ENCODE measurements at places on chromosomes 1 and 21.

- peaks cover 37% of the 10 kb centered on the region for H3K4me1 ChIP-seq
- peak overlapping the region; percentile 76 for H3K27ac ChIP-seq
- no peaks in the 10 kb centered on the region for H3K36me3 ChIP-seq
- peak overlapping the region; percentile 42 for H3K4me3 ChIP-seq
- no peak for DNase-seq
- H3K27me3 ChIP-seq, result no peaks in the 10 kb centered on the region
These were observed 220.1 kb downstream of the ST6GALNAC3 start for GRCh38 chr1:76294482-76295194.

DNA sequence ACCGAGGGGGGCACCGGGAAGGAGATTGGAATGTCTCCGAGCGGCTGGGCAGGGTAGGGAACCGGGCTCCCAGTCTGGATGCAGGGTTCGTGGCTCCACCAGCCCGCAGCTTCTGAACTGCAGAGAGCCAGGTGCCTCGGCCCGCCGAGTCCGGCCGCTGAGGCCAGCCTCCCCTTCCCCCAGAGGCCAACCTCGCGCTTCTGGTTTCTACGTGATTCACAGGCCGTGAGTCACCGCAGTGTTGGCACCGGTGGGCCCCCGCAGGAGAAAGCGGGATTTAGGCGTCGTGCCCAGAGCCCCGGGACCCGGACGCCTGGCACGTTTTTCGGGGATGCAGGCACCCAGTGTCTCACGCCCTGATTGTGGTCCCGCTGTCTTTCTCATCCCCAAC lies 458 bp downstream of the CRABP2 start:
- peaks cover 28% of the 10 kb centered on the region for H3K4me1 ChIP-seq
- peak overlapping the region; percentile 62 for H3K4me3 ChIP-seq
- peaks cover 33% of the 10 kb centered on the region for H3K27me3 ChIP-seq
- DNase-seq, result peak; percentile 56
- H3K27ac ChIP-seq, result no peak overlapping the region

GRCh38 chr1:216907100-216907499 lies 183.9 kb upstream of the ESRRG start:
- no peak for DNase-seq
- no peaks in the 10 kb centered on the region for H3K27me3 ChIP-seq
- no peaks in the 10 kb centered on the region for H3K36me3 ChIP-seq
- H3K27ac ChIP-seq, result no peak overlapping the region
- no peak overlapping the region for H3K4me3 ChIP-seq
- H3K4me1 ChIP-seq, result no peaks in the 10 kb centered on the region

- no peak overlapping the region for H3K4me3 ChIP-seq
- H3K27ac ChIP-seq, result no peak overlapping the region
- H3K27me3 ChIP-seq, result peaks cover 8% of the 10 kb centered on the region
These were observed 27.2 kb upstream of the MGST3 start for GRCh38 chr1:165603810-165604209.

- H3K4me1 ChIP-seq, result peaks cover 31% of the 10 kb centered on the region
- no peak for DNase-seq
- H3K27ac ChIP-seq, result peak overlapping the region; percentile 54
- no peaks in the 10 kb centered on the region for H3K36me3 ChIP-seq
- peak overlapping the region; percentile 69 for H3K4me3 ChIP-seq
These were observed 810 bp upstream of the HLX start for GRCh38 chr1:220878191-220879075.

- no peak for DNase-seq
- H3K4me1 ChIP-seq, result peaks cover 28% of the 10 kb centered on the region
- peaks cover 5% of the 10 kb centered on the region for H3K36me3 ChIP-seq
- no peaks in the 10 kb centered on the region for H3K27me3 ChIP-seq
- H3K4me3 ChIP-seq, result no peak overlapping the region
These were observed 72.2 kb upstream of the LYST start for GRCh38 chr1:235938709-235939479.

- no peak overlapping the region for H3K4me3 ChIP-seq
- DNase-seq, result no peak
- peaks cover 7% of the 10 kb centered on the region for H3K4me1 ChIP-seq
- no peak overlapping the region for H3K27ac ChIP-seq
- no peaks in the 10 kb centered on the region for H3K27me3 ChIP-seq
- peaks cover 31% of the 10 kb centered on the region for H3K36me3 ChIP-seq
These were observed 31.2 kb downstream of the MACO1 start for GRCh38 chr1:25461849-25462248.

DNA sequence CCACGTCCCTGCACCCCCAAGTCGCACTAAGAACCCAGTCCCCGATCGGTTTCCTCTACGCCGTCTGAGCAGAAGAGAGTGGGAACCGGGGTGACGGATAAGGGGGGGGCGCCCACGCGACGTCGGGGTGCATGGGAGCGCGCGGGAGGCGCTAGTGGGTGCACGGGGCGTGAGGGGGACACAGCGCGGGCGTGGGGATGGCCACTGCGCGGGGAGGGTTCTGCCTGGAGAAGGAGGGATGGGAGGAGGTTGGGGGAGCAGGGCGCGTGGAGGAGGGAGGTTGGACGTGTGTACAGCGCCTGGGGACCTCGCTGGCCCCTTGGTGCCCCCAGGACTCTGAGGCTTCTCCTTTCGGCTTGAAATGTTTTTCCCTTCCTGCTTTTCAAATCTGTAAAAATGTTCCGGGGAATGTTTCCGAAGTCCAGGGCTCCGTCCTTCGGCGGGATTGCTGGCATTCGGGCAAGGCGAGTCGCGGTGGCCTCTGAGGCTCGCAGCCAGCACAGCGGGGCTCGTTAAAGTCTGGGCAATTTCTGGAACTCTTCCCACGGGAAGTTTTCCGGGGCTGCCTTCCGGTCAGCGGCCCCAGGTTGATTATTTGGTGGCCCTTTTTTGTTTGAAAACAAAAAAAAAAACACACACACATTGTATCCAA lies 13.1 kb downstream of the RNF220 start:
- no peak for DNase-seq
- H3K27me3 ChIP-seq, result peaks cover 47% of the 10 kb centered on the region
- no peaks in the 10 kb centered on the region for H3K36me3 ChIP-seq
- no peaks in the 10 kb centered on the region for H3K4me1 ChIP-seq

DNA sequence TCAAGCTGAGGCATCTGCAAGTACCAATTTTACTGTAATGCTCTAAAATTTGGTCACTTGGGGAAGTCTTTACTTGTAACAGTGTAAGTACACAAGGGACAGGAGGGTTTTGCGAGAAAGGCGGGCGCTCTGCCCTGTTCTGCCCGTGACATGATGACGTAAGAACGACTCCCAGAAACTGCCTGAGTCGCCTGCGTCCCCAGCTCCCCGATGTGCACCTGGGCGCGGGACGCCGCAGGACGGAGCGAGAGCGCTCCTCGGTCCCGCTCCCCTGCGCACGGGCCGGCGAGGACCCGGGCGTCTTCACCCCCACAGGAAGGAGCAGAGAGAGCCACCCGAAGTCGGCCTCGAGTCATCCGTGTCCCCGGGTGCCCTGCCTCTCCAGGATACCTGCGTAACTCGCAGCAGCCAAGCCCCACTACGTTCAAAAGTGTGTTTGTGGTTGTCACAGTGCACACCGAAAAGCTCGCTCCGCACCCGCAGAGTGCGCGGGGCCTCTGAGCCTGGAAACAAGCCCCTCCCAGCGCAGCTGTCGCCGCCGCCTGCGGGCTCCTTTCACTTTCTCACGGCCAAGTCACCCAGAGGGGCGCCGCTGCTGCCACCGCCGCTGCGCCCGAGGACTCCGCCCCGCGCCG lies 3.3 kb upstream of the ZBTB18 start:
- H3K27ac ChIP-seq, result peak overlapping the region; percentile 97
- peak overlapping the region; percentile 95 for H3K4me3 ChIP-seq
- H3K27me3 ChIP-seq, result no peaks in the 10 kb centered on the region
- H3K36me3 ChIP-seq, result no peaks in the 10 kb centered on the region

GRCh38 chr1:114269539-114269938 lies 115.9 kb upstream of the SYT6 start:
- H3K36me3 ChIP-seq, result no peaks in the 10 kb centered on the region
- no peak for DNase-seq
- no peak overlapping the region for H3K4me3 ChIP-seq
- no peaks in the 10 kb centered on the region for H3K4me1 ChIP-seq
- H3K27me3 ChIP-seq, result no peaks in the 10 kb centered on the region

GRCh38 chr21:40902299-40902698 lies 55.3 kb upstream of the DSCAM start:
- H3K36me3 ChIP-seq, result no peaks in the 10 kb centered on the region
- no peak overlapping the region for H3K27ac ChIP-seq
- peaks cover 6% of the 10 kb centered on the region for H3K27me3 ChIP-seq
- no peak for DNase-seq

DNA sequence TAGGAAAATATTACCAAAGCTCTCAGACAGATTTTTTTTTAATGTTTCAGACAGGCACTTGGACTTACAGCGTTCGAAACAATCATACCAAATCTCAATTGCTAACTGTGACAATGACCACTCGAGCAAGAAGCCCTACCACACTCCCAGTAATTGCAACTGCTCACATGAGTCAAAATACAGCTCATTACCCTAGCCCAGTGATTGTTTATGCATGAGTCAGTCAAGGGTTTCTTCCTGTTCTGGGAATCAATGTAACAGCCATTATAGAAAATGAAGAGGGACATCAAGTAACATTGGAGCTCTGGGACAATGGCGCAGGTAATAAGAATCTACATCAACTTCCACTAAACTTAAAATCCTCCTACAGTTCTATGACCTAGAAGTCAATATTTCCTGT lies 56.1 kb upstream of the SH3GLB1 start:
- no peaks in the 10 kb centered on the region for H3K4me1 ChIP-seq
- no peaks in the 10 kb centered on the region for H3K27me3 ChIP-seq
- H3K27ac ChIP-seq, result no peak overlapping the region
- no peak overlapping the region for H3K4me3 ChIP-seq
- no peak for DNase-seq

DNA sequence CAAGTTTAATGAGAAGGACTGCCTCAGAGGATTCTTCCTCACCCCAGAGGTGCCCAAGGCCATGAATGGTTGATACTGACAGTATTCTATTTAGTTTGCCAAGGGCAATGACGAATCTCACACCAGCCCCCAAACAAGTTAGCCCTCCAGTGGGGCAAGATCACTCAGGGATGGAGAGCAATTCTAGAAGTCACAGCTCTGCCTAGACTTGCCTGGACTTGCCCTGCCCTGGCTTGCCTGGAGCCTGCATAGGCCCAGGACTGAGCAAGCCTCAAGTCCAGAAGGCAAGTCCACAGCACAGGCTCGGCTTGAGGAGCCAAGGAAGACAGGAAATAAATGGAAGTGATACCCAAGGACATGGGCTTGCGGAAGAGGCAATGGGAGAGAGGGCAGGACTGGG lies 39.5 kb upstream of the RGS16 start:
- H3K27ac ChIP-seq, result no peak overlapping the region
- H3K4me3 ChIP-seq, result no peak overlapping the region
- H3K27me3 ChIP-seq, result peaks cover 10% of the 10 kb centered on the region
- no peak for DNase-seq
- H3K4me1 ChIP-seq, result no peaks in the 10 kb centered on the region

DNA sequence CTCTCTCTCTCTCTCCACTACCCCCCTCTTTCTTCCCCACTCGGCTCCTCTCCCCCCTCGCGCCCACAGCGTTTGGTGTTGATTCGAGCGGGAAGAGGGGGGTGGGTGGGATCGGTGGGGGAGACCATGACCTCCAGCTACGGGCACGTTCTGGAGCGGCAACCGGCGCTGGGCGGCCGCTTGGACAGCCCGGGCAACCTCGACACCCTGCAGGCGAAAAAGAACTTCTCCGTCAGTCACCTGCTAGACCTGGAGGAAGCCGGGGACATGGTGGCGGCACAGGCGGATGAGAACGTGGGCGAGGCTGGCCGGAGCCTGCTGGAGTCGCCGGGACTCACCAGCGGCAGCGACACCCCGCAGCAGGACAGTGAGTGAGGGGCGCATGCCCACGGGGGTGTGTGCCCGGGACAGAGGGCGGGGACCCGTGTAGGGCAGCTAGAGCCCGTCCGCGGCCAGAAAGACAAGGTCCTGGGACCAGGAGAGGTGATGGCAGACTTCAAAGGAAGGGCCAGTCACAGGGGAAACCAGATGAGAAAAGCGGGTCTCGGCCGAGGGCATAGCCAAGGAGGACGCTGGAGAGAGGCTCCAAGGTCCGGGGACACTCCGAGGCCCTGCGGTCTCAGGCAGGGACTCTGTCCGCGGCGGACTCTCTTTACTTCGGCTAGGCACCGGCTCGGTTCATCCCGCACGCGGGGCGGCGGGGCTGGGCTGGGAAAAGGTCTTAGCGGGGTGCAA lies at the start of gene PRRX1:
TSS of gene PRRX1 (plus strand) at position 39 of the 735 bp plus-strand sequence. CDS start at position 127, 88 bp downstream.
- peaks cover 30% of the 10 kb centered on the region for H3K4me1 ChIP-seq
- DNase-seq, result no peak
- H3K27me3 ChIP-seq, result peaks cover 100% of the 10 kb centered on the region
- peaks cover 5% of the 10 kb centered on the region for H3K36me3 ChIP-seq

DNA sequence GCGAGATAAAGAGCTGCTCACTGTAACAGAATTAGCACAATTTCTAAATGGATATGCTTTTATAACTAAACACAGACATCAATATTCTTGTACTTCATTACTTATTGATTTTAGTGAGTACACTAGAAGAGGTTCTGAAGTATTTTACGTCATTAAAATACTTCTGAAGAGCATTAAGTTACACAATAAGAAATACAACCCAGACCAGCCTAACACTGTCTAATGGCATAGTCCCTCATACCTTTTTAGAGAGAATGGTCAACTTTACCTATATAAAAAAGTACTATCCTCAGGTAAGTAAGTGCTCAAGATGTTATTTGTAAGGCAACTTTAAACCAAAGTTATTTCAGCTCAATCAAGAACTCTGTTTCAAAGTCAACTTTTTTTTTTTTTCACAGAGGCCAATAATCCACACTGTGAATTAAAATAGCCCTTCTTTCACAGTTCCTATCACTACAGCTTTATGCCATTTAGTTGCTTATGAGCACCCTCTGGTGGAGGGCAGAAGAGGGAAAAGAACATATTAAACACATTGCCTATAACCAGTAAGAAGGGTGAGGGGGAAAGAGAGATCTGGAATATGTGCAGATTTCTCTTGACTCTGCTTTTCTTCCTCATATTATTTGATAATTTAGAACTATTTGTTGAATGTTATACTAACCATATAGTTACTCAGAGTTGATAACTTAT lies 182.1 kb upstream of the DMRTA2 start:
- no peak overlapping the region for H3K4me3 ChIP-seq
- H3K4me1 ChIP-seq, result no peaks in the 10 kb centered on the region
- H3K27me3 ChIP-seq, result no peaks in the 10 kb centered on the region
- DNase-seq, result no peak

DNA sequence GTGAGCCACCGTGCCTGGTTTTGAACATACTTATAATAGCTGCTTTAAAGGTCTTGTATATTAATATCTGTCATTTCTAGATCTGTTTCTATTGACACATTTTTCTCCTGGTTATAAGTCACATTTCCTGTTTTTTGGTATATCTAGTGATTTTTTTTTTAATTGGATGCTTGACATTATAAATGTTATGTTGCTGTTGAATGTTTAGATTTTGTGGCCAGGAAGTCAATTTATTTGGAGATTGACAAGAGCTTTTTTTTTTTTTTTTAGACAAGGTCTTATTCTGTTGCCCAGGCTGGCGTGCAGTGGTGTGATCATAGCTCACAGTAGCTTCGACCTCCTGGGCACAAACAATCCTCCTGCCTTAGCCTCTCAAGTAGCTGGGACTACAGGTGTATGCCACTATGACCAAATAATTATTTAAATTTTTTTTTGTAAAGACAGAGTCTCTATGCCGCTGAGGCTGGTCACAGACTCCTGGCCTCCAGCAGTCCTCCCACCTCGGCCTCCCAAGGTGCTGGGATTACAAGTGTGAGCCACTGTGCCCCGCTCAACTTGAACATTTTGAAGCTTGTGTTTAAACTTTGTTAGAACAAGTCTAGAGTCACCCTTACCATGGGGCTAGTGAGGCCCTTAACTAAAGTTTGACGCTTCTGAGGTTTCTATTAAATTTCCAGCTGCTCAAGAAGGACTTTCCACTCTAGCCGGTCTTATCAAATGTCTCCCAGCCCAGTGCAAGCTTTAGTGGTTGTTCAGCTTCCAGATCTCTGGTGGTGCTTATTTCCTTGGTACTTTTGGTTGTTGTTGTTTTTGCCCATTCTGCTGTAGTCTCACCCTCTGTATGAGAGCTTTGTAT lies 8.6 kb upstream of the CHI3L2 start:
- peak overlapping the region; percentile 44 for H3K4me3 ChIP-seq
- peak overlapping the region; percentile 94 for H3K27ac ChIP-seq
- peaks cover 22% of the 10 kb centered on the region for H3K36me3 ChIP-seq
- H3K4me1 ChIP-seq, result peaks cover 92% of the 10 kb centered on the region
- H3K27me3 ChIP-seq, result no peaks in the 10 kb centered on the region

All from activated naive CD8-positive, alpha-beta T cell treated with anti-CD3 and anti-CD28 coated beads for 36 hours (primary cell).